Activated CD4-positive, alpha-beta T cell treated with anti-CD3 and anti-CD28 coated beads, Interleukin-2, Interleukin-6, amounts not matched to agents 100 ng/mL and 50 ng/mL, durations not matched to agents 16 hours and 8 hours (primary cell): ENCODE measurements at places on chromosomes 7 and 10.
A peak's percentile ranks its signal among the peaks of the same experiment; 100 is the strongest.

GRCh38 chr7:139479620-139480019 is 3.9 kb downstream of the KLRG2 start:
- no peak for DNase-seq

GRCh38 chr7:42348631-42349030 is 111.6 kb upstream of the GLI3 start:
- DNase-seq = no peak

GRCh38 chr10:117568334-117568733 is 25.8 kb downstream of the EMX2 start:
- DNase-seq = no peak

DNA sequence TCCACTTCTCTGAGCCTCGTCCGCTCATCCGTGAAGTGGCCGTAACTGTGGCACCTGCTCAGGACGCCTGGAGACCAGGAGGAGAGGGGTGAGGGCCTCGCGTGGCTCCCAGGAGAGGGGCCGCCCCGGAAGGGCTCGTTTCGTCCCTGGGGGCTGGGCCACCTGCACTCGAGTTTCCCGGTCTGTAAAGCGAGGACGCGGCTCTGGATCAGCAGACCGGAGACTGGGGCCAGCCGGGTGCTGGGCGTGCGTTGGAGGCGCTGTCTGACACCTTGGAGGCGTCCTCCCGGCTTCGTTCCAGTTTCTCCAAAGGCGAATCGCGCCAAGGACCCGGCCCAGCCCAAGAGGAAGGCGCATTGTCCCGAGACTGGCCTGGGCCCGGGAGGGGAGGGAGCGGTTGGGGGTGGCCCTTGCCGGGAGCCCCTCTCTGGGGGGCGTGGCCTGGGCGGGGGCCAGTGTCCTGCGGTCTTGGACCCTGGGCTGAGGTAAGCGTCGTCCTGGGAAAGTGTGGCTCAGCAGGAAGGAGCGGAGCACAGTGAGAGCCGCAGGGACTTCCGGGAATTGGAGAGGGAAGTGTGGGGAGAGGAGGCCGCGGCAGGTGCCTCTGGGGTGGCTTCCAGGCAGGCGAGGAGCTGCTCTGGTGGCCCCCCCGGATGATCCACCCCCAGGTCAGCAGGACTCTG is 89.6 kb downstream of the FOXL3 start:
- no peak for DNase-seq

DNA sequence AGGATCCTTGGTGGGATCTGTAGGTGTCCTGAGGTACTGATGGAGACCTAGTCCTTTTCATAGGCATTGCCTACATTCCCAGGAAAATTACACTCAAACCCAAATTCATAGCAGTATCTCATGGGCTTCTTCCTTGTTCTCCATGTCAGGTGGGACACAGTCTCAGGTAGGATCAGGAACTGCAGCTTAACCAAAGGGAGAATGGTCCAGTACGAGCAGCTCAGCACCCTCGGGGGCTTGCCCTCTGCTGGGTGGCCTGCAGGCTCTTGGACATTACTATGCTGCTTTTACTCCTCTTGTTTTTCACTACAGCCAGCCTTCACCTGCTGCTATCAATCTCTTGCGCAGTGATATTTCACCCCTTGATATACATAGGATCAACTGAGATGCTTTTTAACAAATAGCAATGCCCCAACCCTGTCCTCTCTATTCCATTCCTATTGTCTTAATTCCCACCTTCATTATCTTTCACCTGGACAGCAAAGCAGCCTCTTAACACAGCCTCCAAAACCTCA is 28.6 kb downstream of the PLA2G12B start:
- no peak for DNase-seq

DNA sequence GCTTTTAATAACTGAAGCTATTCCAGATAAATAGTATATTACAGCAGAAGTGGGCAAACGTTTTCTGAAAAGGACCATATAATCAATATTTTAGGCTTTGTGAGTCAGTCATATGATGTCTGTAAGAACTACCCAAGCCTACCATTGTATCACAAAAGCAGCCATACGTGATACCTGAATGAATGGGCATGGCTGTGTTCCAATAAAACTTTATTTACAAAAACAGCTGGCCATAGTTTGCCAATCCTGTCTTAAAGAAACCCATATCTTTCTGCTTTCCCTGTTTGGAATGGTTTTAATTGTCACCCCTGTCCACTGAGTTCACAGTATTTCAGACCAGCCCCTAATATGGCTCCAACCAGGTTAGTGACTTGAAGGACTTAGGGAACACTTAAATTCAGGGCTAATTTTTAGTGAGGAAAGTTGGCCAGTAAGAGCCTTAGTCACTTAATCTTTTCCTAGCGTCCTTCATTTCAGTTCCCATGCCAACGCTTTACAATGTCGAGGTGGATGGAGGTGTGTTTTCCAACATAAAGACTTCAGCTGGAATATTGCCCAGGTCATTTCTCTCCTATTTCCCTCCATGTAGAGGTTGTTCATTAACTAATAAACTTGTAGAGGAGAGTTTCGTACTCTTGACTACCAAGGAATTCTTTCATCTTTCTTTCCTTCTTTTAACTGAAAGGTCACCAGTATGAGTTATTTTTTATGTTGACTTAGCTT is 184.5 kb downstream of the TRIL start:
- no peak for DNase-seq

DNA sequence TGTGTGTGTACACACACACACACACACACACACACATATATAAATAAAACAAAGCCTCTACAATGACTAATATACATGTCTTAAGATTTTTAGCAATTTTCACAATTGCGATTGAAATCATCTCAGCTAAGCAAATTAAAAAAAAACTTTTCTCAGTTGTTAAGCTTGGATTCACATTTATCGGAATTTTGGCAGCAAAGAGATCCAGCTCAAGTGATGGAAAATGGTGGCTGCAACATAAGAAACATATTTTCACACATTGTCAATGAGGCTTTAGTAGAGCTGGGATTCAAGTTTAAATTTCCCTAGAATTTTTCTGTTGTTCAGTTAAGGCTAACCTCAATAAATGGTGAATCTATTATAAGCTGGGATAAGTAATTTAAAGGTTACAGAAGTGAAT is 768.6 kb upstream of the SORCS1 start:
- DNase-seq = no peak

- DNase-seq = no peak
Measured at GRCh38 chr10:101373063-101373462, 19.1 kb downstream of the BTRC start.

DNA sequence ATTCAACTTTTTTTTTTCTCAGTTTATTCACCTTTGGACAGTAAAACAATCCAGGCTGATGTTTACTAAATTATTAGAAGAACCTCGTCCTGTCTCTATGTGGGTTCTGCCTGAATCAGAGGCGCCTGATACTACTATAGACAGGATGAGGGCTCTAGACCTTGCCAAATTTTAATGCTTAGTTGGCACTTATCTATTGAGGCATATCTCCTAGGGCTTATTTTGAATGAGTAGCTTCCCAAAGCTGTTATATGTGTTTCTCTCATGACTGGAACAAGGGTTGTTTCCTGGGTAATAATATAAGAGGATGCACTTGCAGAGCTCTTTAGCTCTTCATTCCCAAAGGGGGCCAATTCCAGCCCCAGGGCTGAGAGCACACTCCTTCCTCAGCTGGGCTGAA is 23.6 kb downstream of the HECW1 start:
- no peak for DNase-seq

DNA sequence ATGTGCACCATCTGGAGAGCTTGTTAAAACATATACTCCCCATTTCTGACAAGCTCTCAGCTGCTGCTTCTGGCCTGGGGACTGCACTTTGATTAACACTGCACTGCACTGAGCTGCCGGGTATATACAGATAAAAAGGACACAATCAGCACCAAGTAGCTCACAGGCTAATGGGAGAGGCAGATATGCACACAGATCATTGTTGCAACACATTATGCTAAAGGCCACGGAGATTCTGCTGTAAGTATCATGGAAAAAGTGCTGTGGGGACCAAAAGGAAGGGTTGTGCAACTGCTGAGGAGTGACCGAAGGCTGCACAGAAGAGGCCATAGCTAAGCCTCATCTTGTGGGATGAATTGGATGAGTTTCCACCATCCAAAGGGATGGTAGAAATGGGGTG is 455.2 kb downstream of the SORCS3 start:
- no peak for DNase-seq

GRCh38 chr7:78218051-78218450 is 419.5 kb downstream of the PHTF2 start:
- no peak for DNase-seq

DNA sequence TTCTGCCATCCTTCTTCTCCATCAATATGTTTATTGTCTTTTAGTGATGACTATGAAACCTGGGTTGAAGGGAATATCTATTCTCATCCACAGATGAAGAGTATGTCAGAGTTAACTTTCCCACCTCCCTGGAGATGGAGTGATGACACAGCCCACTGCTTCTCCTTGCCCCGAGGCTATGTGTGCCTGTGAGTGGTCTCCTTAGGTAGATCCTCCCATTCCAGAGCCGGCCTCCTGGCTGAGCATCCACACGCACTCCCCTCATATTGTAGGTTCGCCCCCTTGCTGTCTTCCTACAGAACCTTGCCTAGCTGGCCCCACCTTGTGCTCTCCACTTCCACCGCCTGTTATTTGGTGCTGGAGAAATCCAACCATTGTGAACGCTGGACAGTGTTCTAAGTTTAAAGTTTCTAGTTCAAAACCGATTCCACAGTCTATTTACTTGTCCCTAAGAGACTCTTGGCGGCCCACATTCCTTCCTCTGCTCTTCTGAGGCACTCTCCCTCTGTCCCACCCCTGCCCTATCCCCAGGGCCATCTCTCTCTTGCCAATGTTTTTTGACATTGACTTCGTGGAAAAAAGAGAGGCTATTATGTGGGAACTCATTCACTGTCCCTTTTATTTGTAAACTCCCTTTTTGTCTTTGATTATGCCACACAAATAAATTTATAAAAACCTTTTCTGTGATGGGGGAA is 168.0 kb downstream of the ZNF438 start:
- no peak for DNase-seq

- no peak for DNase-seq
Measured at GRCh38 chr10:6766131-6766801, 186.2 kb upstream of the PRKCQ start.

GRCh38 chr10:131053192-131053591 is 258.3 kb downstream of the TCERG1L start:
- no peak for DNase-seq

- DNase-seq = no peak
Measured at GRCh38 chr7:100413889-100414288, 14.6 kb downstream of the ZCWPW1 start.

- no peak for DNase-seq
Measured at GRCh38 chr10:73408061-73408460, 5.8 kb downstream of the ANXA7 start.

DNA sequence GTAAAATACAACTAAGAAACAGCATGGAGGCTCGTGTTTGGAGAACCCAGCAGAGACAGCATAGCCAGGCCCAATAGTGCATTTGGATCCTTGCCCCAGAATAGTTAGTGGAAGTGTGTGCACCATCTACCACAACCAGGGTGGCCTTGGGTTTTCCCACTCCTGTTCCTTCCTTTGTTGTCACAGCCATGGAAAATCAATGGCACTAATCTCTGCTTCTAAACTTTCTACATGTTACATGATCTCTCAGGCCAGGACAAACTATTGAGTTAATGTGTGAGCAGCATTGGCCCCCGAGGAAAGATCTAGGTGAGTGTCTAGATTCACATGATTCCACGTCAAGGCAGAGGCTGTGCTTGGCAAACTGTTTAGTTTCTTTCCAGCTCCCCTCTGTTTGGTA is 2.0 kb downstream of the CYP3A7 start:
- DNase-seq = no peak

GRCh38 chr10:77926566-77927401 is at the start of gene DLG5:
DLG5 (minus strand) TSS chr10:77926755; CDS start chr10:77926520, 235 bp downstream.
- peak; percentile 56 for DNase-seq

- DNase-seq = no peak
Measured at GRCh38 chr10:27383595-27384542, 120.2 kb upstream of the RAB18 start.

DNA sequence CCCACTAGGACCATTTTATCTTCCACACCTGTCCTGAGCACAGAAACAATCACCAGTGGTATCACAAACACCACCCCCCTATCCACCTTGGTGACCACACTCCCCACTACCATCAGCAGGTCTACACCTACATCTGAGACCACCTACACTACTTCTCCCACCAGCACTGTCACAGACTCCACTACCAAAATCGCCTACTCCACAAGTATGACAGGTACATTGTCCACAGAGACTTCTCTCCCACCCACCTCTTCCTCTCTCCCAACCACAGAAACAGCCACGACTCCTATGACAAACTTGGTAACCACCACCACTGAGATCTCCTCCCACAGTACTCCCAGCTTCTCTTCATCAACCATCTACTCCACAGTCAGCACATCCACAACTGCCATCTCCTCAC is 3.3 kb downstream of the MUC3A start:
- no peak for DNase-seq

DNA sequence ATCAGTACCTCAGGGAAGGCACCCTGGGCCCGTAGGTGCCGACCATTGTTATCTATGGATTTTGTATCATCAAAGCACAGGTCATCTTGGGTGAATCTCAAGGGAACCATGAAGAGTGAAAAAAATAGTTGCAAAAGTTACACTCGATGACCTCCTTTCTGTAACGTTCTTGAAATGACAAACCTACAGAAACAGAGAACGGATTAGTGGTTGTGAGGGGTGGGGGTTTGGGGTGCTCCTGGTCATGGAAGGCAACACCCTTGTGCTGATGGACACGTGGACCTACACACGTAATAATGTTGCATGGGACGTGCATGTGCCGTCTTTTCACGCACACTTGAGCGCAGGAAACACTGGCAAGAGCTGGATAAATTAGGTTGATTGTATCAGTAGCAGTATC is 655.9 kb downstream of the SDK1 start:
- DNase-seq = no peak

GRCh38 chr10:6647811-6648526 is 67.9 kb upstream of the PRKCQ start:
- peak; percentile 85 for DNase-seq

- DNase-seq = peak; percentile 17
Measured at GRCh38 chr7:108525327-108525984, 479 bp downstream of the PNPLA8 start.

- no peak for DNase-seq
Measured at GRCh38 chr10:49292565-49293207, 6.3 kb upstream of the C10orf71 start.

DNA sequence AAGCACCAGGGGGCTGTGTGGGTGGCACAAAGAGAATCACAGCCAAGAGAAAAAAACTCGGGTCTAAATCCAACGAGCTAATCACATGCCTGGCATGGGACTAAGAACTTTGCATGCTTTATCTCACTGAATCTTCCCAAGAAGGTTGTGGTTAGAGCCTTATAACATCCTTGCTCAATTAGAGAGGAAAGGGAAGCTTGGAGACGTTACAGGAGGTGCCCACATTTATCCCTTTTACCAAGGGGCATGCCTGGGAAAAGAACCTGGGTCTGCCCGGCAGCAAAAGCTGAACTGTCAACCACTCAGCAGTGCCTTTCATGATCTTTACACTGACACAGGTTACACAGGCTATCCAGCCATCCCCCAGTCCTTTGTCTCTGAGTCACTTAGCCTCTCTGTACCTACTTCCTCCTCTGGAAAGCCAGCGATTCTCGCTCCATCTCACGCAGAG is 190.1 kb downstream of the PRPF18 start:
- no peak for DNase-seq
